ENCODE measurements at places on chromosomes 16 and 17.

- no peak for DNase-seq
Measured at GRCh38 chr17:6492892-6493674, 48.8 kb downstream of the PIMREG start.

- no peak for DNase-seq
Measured at GRCh38 chr16:23554536-23554935, 2.6 kb downstream of the EARS2 start.

- no peak for DNase-seq
Measured at GRCh38 chr17:58284613-58285421, 4.1 kb upstream of the MPO start.

GRCh38 chr17:66840061-66840460, 5.1 kb downstream of the CACNG5 start:
- DNase-seq: no peak

DNA sequence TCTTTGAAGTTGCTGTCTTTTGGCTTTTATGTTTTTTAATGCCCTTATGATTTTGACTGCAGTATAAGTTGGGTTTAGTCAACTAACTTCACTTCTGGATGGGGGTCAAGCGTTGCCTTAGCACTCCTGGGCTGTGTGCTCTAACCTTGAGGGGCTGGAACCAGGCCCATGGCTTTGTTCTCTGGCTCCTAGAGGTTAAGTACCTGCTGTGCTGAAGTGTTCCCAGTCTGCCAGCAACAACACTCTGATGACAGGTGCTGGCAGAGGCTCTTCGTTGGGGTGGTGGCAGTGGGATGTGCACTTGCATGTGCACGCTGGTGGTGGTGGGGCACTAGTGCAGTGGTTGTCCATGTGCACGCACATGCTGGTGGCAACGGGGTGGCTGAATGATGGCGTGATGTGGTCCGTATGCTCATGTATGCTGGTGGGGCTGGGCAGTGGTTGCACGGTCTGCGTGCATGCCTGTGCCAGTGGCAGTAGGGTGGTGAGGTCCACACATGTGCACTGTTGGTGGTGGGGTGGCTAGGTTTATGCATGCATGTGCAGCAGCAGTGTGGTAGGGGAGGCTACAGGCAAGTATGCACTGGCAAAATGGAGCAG, 447.8 kb upstream of the GOT2 start:
- no peak for DNase-seq

- peak; percentile 85 for DNase-seq
Measured at GRCh38 chr17:79019632-79020584, 4.1 kb upstream of the C1QTNF1 start.
